ENCODE measurements at places on chromosomes 5 and 9. TPM values are rescaled to one million over a fixed set of nuclear protein-coding genes. Genes with fewer than 3 reads are reported as not detected.

DNA sequence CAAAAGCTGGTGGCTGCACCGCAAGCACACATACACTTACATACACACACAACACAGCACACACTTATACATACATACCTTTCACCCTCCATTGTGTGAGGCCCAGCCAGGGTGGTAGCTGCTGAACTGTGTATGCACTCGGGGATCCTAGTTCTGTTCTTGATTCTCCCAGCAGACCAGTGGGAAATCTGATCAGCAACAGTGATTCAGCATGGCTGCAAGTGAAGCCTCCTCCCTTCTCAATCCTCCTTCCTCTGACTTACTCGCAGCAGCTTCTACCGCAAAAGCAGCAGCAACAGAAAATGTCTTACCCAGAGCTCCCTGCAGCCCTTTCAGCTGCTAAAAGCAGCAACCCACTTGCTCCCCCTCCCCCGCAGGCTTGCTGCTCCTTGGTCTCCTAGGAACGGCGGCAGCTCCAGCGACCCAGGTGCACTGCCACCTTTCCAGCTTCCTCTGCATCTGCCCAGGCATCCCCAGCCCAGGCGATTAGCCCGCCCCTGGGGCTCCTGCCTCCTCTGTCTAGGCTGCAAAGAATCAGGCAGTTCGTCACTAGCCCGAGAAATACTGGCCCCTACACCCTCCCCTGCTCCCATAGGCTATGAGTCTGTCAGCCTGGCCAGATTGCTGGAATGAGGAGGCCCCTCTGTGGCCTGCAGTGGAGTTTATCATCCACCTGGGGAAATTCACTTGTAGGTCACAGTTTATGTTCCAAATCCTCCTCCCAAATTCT lies at the start of gene KLHL3:
Gene KLHL3 (minus strand): TSS at position 535 of the 730 bp plus-strand sequence. CDS start 443 bp downstream, at position 92.
- DNase-seq: peak; percentile 39

GRCh38 chr5:149195962-149196361 lies 54.7 kb downstream of the ABLIM3 start:
- DNase-seq: no peak

- DNase-seq: no peak
Observed at GRCh38 chr5:28766565-28767158, 1728.3 kb upstream of the CDH9 start.

GRCh38 chr9:35847792-35848572 lies 19.0 kb downstream of the TMEM8B start:
- no peak for DNase-seq

GRCh38 chr5:1961304-1961946 lies 78.7 kb upstream of the IRX4 start:
- no peak for DNase-seq

- no peak for DNase-seq
Observed at GRCh38 chr5:59790376-59790775, 103.2 kb downstream of the PDE4D start.

GRXCR2 gene
- not detected for total RNA-seq

F2RL1 gene
- total RNA-seq: 0.46 TPM

DNA sequence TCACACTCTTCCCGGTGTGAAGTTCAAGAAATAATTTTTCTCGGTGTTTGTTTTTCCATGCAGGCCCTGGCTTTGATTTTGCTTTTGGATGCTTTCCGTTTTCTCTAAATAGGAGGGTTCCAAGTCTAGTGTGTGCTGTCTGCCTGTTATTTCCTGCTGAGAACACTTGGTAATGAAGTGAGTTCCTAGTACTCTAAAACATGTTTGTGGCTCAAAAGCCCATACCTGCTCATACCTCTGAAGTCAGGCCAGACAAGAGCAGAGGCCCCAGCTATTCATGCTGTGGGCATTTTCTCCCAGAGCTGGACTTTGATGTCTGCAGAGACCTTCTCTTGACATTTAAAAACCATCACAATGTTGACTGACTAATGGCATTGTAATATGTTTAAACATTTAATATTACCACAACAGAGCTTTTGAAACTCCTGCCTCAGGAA lies 211.2 kb downstream of the GOLPH3 start:
- DNase-seq: no peak

DNA sequence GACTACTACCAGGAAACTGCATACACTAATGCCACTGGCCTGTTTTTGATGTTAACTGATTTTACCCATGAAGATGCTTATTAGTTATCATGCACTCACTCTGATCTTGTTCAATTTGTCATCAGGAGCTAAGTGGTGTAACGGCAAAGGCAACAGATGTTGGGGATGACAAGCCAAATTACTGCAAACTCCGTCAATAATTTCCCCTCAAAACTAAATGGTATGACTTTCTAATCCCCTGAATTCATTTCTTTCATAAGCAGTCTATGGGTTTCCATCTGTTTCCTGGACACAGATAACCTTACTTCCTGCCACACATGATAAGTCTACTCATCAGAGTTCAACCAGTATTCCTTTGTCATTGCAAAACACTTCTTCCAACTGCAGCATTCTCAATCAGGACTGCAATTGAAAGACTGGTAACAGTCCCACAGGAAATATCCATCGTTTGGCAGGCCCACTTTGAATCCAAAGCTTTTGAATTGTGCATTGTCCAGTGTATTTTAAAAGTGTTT lies 96.2 kb upstream of the SMC2 start:
- DNase-seq: no peak

DNA sequence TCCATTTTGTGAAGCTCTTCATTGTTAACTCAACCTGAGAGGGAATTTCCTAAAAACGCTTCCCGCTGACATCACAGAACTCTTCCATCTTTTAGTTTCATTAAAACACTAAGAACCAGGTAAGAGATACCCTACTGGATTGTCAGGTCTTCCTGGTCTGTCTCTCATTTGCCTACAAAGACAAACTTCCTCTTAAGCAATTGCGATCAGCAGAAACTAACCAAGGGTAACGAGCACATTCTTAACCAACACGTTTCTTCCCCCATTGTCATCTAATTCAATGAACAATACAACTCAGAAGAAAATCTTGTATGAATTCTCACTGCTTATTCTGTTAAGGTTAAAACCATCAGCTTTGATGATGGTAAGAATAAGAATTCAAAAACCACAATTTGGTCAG lies 6.6 kb downstream of the FBXW11 start:
- DNase-seq: no peak

PLAC8L1 gene
- 0.64 TPM for total RNA-seq

GRCh38 chr9:24011009-24011717 lies 185.1 kb upstream of the ELAVL2 start:
- no peak for DNase-seq

DNA sequence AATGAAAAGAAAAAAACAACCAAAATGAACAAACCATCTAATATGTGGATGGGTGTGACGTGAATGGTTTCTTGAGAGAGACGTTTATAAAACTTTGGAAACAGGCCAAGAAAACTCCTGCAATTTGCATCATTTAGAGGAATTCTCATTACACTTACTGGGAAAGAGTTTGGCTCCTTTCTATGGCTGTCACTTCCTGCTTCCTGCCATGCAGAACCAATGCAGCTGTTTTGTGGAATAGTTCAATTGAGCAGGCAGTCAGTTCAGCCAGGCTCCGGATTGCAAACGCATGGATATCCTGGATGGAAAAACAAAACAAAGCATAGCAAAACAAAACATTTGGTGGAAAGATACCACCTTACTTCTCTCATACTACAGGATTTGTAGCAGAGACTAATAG lies 36.6 kb downstream of the FAM114A2 start:
- DNase-seq: no peak

GRCh38 chr5:18712936-18713485 lies 1078.8 kb downstream of the TAF11L14 start:
- DNase-seq: no peak

GRCh38 chr5:96611946-96612345 lies 50.2 kb upstream of the CAST start:
- DNase-seq: no peak

DNA sequence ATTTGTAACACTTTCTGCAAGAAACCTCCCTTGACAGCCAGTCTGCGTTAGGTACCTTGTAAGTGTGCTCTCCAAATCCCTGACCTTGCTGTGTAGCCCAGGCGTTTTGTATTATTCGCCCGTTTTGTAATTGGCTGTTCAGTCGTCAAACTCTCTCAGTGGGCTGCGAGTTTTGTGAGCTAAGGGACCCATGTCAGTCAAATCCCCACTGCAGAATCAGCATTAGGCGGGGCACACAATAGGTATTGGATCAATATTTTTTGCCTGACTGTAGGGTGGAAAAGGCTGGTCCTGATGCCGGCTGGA lies 665 bp downstream of the DNAJC18 start:
- no peak for DNase-seq

DNA sequence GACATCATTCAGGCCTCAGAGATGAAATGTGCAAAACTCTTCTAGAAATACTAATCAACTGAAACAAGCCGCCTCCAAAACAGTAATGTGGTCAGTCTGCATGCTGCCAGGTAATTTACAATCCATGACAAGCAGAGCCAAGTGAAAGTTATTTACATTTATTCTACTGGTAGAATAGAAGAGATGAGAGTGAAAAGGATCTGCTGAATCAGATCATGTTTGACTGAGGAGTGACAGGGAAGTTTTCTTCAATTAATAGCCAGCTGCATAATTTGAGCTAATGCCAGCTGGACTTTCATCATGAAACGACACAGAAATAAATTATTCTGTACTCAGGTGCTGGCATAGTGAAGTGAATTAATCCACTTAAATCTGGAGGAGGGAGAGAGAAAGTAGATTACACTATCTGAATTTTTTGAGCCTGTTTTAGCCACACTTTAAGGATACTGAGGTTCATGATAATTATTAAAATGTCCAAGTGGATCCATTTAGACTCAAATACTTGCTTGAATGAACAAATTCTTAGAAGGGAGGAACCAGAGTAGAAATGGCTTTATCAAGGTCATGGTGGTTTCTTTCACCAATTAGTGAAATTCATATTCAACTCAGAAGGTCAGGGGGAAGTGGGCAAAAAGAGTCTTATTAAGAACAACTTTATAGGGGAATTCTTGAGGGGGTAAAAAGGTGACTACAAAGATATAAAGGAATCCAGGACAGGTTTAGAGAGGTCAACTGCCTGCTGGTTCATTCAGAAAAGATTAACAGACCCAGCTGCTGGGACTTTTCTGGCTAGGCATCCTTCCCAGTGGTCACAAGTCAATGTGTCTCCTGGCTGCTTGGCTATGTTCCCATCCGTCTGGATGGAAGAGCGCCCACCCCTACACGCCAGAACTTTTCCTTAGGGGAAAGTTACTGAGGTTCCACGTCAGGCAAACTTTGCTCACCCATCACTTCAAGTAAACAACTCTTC lies 350.4 kb downstream of the PDE4D start:
- DNase-seq: no peak
